ENCODE measurements at places on chromosomes 1 and 21. TPM values are rescaled to one million over a fixed set of nuclear protein-coding genes. Genes with fewer than 3 reads are reported as not detected.
A peak's percentile ranks its signal among the peaks of the same experiment; 100 is the strongest.

Gene RNU1-4
- 2,859 TPM for total RNA-seq

DNA sequence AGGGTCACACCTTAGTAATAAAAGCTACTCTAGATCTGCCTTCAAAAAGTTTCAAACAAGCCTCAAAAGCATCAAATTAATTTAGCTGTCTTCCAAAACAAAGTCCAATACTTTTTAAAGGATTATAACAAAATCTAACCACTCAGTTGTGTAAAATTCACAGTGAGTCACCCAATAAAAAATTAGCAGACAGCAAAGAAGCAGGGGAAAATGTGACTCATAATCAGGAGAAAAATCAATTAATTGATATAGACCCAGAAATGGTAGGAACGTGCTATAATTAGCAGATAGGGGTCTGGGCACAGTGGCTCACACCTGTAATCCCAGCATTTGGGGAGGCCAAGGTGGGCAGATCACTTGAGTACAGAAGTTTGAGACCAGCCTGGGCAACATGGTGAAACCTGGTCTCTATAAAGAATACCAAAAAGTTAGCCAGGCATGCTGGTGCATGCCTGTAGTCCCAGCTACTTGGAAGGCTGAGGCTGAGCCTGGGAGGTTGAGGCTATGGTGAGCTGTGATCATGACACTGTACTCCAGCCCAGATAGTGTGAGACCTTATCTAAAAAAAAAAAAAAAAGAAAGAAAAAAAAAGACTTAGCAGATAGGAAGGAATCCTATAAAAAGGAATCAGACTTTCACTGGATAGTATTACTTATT, 8.1 kb upstream of the MYOG start:
- no peaks in the 10 kb centered on the region for H3K36me3 ChIP-seq
- H3K4me1 ChIP-seq: peaks cover 1% of the 10 kb centered on the region
- DNase-seq: no peak

- H3K36me3 ChIP-seq: peaks cover 29% of the 10 kb centered on the region
- DNase-seq: no peak
- H3K27ac ChIP-seq: no peak overlapping the region
- H3K27me3 ChIP-seq: no peaks in the 10 kb centered on the region
- no peak overlapping the region for H3K4me3 ChIP-seq
Observed at GRCh38 chr1:111162488-111162880, 22.5 kb downstream of the CEPT1 start.

Gene NPHS2
- not detected for total RNA-seq

Gene GLRX2
- 22.7 TPM for total RNA-seq

Gene FBXO2
- total RNA-seq: 1.4 TPM

GRCh38 chr1:65844821-65845534, 52.3 kb downstream of the PDE4B start:
- no peaks in the 10 kb centered on the region for H3K36me3 ChIP-seq
- H3K4me3 ChIP-seq: no peak overlapping the region
- H3K27ac ChIP-seq: no peak overlapping the region
- no peaks in the 10 kb centered on the region for H3K4me1 ChIP-seq

- H3K4me1 ChIP-seq: peaks cover 67% of the 10 kb centered on the region
- no peaks in the 10 kb centered on the region for H3K27me3 ChIP-seq
- no peak overlapping the region for H3K27ac ChIP-seq
- no peaks in the 10 kb centered on the region for H3K36me3 ChIP-seq
- H3K4me3 ChIP-seq: no peak overlapping the region
Observed at GRCh38 chr1:25028907-25029599, 99.0 kb upstream of the RUNX3 start.

Gene EPHB2
- total RNA-seq: 32.5 TPM

Gene AMY1A
- not detected for total RNA-seq

Gene KLHL17
- total RNA-seq: 26.6 TPM

DNA sequence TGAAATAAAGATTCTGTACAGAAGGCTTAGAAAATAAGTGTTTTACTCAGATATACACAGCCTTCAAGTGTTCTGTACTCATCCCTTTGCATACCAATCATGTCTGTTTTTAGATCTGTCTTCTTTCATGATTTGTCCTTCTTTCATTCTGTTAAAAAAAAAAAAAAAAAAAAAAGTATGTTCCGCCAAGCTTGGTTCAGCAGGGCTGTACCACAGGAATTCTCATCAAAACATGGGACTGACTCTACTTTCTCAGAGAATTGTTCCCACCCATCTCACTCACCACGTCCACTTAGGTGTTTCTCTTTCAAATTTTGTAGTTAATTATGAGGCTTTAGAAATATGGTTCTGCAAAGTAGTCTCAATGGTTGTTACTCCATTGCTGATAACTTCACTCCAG, 119.0 kb downstream of the AK5 start:
- H3K36me3 ChIP-seq: no peaks in the 10 kb centered on the region
- DNase-seq: no peak
- H3K4me3 ChIP-seq: peak overlapping the region; percentile 38
- H3K27ac ChIP-seq: peak overlapping the region; percentile 53
- no peaks in the 10 kb centered on the region for H3K27me3 ChIP-seq

Gene MPL
- total RNA-seq: not detected

Measured in osteocyte (in vitro differentiated cells).